ENCODE measurements at places on chromosomes 6 and 20.

- ATAC-seq: no peak
Observed at GRCh38 chr20:62358171-62359042, 8.7 kb downstream of the LAMA5 start.

GRCh38 chr6:43171707-43172103 lies 636 bp downstream of the SRF start:
- ATAC-seq: no peak

GRCh38 chr20:13910492-13910891 lies 79.9 kb downstream of the SEL1L2 start:
- no peak for ATAC-seq

- ATAC-seq: no peak
Observed at GRCh38 chr6:15501826-15502445, 160.9 kb downstream of the DTNBP1 start.

DNA sequence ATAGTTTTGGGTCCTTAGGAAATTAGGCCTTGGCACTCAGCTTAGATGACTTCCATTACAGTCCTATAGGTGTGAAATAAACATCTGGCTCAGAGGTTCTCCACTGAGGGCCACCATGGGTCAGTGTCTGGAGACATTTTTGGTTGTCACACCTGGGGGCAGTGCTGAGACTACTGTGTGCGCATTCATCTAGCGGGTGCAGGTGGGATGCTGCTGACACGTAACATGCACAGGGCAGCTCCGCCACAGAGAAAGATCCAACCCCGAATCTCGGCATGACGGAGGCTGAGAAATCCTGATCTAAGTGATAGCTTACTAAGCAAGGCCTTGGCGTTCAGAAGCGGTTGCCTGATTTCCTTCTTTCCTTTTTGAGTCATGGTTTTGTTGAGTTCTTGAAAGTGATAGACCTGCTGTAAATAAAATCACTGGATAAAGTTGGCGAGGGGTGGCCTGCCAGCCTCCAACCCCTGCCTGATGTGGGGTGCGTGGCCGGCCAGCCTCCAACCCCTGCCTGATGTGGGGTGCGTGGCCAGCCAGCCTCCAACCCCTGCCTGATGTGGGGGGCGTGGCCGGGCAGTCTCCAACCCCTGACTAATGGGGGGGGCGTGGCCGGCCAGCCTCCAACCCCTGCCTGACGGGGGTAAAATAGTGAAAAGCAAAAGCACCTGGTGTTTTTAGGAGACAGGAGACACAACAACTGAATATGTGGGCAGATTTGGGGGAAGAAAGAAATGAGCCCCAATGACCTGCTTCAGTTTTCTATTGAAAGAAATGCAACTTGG lies 158.1 kb downstream of the CDH26 start:
- ATAC-seq: no peak

DNA sequence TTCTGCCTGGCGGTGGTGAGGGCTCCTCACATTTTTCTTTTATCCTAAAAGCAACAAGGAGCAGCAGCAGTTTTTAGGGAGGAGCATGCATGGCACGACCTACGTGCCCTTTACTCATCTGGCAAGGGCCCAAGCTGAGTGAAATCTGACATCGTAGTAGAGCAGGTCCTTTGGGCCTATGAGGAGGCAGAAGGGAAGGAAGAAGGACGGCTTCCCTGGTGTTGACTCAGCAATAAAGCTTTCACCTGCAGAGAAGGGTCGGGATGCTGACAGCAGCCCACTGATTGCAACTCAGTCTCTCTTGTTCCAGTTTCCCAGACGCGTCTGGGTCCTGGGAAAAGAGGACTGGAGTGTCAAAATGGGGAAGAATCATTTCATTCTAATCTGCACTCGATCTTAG lies 409.1 kb upstream of the AGPAT4 start:
- ATAC-seq: no peak

- no peak for ATAC-seq
Observed at GRCh38 chr20:1331801-1332453, 3.0 kb upstream of the SDCBP2 start.
